ENCODE measurements at places on chromosomes 1 and 21.

DNA sequence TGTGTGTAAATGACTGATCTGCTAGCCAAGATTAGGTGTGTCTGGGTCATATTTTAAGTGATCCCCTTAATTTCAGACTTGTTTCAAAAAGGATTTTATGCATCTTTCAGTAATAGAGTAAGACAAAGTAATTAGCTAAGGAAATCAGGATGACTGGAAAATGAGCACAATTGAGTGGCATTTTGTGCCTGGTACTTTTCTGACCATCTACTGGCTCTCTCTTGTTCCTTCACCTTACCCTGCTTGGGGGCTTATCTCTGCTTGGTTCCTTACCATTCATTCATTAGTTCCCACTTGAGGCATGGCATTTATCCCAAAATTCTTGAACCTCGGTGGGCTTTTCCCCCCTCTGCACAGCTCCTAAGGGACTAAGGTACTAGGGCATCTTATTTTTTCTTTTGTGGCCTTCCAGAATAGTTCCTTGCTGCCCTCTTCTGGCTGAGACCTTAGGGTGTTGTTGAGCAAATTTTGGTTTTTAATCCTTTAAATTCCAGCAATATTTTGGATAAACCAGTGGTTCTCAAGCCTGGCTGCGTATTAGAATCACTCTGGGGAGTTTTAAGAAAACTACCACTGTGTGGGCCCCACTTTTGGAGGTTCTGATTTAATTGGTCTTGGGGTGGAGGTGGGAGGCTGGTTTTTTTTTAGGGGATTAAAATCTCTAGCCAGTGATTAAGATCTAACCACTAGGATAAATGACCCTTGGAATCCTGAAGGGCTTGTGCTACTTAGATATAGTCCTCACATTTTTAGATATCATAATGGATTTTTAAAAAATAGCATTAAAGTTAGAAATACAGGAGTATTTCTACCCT, 50.8 kb downstream of the HS2ST1 start:
- DNase-seq, result no peak

- DNase-seq, result no peak
Observed at GRCh38 chr1:54708385-54708784, 7.3 kb upstream of the TTC4 start.

GRCh38 chr1:115398745-115399144, 60.7 kb upstream of the NGF start:
- DNase-seq, result no peak

GRCh38 chr1:37795340-37796125, 1.9 kb downstream of the MANEAL start:
- peak; percentile 44 for DNase-seq

- no peak for DNase-seq
Observed at GRCh38 chr1:15171271-15171908, 17.8 kb downstream of the TMEM51 start.

All from head of caudate nucleus (tissue), 42 donors.